ENCODE measurements at places on chromosomes 6 and 20.

GRCh38 chr6:144844596-144844995 lies 559.5 kb downstream of the UTRN start:
- DNase-seq, result no peak

DNA sequence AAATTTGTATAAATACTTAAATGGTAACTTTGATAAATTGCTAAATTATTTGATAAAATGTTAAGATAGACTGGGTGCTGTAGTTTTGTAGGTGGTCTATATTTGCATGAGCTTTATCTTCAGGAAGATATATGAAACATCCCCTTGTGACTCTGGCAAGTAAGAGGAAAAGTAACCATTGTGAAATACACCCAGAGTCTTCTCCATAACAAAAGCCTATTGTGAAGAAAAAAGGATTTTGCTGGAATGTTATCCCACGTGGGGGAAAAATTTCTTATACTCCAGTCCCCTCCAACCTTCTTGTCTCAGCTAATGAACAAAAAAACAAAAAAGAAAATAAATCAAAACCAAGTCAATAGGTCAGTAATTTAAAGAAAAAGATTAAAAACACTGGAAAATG lies 600.7 kb downstream of the HDGFL1 start:
- no peak for DNase-seq

DNA sequence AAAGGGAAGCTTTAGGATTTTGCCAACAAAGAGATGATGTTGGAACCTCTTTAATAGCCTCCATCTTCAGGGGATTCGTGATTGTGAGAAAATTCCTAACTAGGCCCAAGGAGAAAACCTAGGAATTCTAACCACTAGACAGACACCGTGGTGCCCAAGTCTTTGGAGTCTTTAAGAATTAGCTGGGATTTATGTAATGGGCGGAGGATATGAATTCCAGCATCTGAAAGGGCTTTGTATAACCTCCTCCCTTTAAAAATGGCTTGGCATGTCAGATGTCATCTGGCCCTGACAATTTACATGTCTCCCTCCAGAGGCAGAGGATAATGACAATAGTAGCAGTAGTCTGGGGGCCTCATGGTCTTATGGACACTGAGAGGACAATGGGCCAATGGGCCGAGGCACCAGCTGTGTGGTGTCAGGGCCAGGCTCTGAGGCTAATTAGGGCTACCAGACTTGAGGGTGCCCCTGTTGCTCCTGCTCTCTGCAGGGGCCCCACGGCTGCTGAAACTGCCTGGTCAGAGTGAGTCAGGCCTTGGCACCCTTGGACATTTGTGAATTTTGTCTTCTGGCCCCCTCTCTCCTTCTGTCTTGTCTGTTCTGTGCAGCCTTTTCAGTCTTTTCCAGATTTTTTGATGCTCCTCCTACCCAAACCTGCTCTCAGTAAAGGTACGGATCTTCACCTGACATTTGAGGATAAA lies 113.9 kb downstream of the EDN1 start:
- DNase-seq, result no peak

DNA sequence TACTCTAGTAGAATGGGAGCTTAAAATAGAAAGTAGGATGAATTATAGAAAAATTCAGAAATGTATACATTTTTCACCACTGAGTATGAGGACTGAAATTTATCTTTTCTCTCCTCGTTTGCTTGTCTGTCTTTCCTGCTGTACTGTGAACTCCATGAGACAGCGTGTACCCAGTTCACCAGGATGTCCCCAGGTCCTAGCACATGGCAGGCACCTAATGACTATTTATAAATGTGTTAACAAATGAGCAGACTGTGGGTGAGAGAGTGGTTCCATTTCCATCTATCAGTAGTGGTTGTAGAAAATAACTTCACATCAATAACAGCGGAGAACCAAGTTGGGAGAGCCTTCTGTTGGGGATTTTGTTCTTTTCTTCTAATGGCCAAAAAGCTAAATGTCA lies 106.3 kb downstream of the NUS1 start:
- no peak for DNase-seq

DNA sequence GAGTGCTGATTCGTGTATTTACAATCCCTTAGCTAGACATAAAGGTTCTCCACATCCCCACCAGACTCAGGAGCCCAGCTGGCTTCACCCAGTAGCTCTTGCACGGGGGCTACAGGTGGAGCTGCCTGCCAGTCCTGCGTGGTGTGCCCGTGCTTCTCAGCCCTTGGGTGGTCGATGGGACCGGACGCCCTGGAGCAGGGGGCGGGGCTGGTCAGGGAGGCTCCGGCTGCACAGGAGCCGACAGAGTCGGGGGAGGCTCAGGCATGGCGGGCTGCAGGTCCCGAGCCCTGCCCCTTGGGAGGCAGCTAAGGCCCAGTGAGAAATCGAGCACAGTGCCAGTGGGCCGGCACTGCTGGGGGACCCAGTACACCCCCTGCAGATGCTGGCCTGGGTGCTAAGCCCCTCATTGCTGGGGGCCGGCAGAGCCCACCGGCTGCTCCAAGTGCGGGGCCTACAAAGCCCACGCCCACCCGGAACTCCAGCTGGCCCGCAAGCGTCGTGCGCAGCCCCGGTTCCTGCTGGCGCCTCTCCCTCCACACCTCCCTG lies 48.9 kb upstream of the UST start:
- DNase-seq, result no peak

GRCh38 chr6:52301326-52301725 lies 16.8 kb upstream of the MCM3 start:
- no peak for DNase-seq

DNA sequence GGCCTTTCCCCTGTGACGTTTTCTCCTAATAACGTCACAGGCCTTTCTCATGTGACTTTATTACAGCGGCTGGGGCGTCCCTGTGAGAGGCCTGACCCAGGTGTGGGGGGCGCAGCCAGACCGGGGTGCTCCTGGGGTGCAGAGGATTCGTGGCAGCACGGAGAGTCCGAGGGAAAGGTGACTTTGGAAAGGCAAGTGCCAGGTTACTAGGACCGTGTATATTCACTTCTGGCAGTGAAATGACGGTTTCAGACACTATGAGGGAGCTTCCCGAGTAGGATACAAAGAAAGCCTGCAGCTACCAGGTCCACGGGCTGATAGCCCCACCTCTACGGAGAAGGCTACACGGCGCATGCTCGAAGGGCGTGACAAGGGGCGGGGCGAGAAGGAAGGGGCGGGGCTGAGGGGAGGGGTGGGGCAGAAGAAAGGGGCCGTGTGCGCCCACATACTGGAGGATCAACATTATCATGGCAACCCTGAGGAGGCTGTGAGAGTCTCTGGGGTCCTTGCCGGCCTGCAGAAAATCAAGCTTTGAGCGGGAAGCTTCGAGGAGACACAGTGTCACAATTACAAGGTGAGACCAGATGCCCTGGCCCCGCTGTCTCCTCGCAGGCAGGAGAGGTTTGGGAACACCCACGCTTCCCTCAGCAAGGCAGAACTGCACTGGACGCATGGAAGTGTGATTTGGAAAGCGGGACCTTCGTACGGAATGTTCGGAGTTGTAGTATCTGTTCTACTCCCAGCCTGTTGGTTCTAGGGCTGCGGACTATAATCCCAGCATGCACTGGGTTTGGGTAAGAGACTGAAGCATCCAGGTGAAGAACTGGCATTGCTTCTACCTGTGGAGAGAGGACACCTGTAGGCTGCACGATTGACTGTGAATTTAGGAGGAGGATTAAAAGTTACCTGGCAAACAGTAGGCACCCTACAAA lies 54.4 kb upstream of the ZNF337 start:
- DNase-seq, result no peak

GRCh38 chr6:155108070-155108820 lies 113.1 kb downstream of the TIAM2 start:
- DNase-seq, result no peak

GRCh38 chr6:129033180-129033579 lies 150.2 kb downstream of the LAMA2 start:
- no peak for DNase-seq

- no peak for DNase-seq
Observed at GRCh38 chr6:138787138-138787537, 8.7 kb upstream of the ECT2L start.

DNA sequence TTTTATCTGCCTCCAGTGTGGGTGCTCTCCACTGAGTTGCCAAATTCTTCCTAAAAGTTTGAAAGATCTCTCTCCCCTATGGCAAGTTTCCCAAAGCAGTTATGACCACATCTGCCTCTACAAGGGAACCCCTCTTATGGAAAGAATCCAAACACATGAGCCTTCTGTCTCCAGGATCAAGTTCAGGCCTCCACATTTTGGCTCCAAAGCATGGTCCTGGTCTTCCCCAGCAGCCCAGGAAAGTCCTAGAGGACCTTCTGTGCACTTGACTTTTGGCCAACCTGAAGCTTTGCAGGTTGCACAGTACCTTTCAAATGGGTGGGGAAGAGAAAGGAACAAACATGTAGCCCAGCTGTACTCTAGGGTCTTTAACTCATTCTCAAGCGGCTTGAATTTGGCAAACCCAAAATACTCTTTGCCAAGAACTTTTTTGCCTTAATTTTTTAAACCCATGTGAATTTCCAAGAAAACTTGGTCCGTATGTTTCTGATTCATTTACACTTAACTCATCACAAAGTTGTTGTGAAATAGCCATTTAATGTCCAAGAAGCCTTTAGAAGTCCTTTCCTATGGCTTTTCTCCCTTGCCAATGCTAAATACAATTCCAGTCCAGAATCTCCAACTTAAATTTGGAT lies 240.1 kb upstream of the TBX18 start:
- no peak for DNase-seq

DNA sequence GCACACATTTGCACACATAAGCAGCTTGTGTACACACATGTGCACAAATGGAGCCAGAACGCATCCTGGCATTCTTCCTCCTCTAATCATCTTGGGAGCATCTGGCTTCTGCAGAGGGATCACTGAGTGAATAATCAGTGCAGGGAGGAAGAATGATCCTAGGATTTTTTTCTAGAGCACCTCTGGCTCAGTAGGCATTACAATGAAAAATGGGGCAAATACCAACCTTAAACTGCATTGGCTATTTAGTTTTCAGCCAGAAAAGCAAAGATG lies 205.7 kb upstream of the TCF21 start:
- DNase-seq, result no peak

DNA sequence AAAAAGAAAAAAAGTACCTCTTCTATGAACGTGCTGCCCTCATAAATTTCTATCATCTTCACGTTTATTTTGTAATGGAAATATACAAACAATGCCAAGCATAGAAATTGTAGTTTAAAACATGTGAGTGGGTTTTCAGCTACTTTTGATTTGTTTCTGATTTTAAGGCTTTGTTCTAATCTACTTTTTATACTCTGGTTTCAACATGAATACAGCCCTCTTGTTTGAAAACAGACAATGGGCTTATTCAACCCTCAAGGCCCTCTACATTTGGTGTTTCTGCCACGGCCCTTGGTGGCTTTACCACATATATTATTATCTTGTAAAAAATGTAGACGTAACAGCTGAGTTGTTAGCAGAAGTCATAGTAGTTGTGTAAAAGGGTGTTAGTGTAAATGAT lies 153.9 kb downstream of the SOX4 start:
- DNase-seq, result no peak

DNA sequence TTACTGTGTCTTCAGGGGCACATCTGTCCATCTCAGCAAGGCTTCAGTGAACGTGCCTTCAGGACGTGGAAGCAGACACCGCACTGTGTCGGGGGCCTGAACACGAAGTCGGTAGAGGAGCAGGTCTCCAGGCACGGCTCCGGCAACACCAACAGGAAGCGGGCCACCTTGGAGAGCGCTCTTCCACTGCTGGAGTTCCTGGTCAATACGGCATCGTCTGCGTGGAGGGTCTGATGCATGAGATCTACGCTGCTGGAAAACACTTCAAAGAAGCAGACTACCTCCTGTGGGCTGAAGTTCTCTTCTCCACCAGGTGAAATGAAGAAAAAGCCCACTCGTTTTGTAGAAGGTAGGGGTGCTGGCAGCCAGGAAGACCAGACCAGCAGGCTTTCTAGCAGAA lies 69.3 kb upstream of the SLCO4A1 start:
- no peak for DNase-seq

DNA sequence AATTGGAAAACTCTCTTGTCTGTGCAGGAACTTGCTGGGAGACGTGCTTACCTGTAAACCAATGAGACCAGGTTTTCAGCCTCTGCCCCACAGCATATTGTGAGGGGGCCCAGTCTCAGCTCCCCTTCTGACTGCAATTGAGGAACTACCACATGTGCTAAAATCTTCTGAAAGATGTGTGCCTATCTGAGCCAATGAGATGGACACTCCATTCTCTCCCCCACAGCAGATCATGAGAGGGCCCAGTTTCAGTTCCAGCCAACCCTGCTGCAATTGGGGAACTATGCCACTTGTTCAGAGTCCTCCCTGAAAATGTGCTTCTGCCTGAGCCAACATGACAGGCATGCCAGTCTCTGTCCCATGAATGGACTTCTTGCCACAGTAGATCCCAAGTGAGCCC lies 20.9 kb upstream of the PI3 start:
- no peak for DNase-seq

DNA sequence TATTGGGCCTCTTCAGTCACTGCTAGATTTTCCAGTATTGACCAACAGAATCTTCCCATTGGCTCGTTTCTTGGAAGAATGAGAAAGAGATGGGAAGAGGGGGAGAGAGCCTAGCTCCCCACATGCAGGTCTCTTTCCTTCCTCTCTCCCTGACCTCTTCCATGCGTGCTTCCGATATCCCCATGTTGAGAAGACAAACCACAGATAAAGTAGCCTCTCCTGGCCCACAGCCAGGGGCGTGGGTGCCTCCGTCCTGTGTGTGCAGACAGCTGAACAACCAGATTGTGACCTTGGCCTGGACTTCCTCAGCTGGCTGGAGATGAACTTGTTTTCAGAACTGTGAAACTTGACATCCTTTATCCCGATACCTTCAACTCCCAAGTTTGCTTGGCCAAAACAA lies 71.0 kb downstream of the EDN3 start:
- no peak for DNase-seq

DNA sequence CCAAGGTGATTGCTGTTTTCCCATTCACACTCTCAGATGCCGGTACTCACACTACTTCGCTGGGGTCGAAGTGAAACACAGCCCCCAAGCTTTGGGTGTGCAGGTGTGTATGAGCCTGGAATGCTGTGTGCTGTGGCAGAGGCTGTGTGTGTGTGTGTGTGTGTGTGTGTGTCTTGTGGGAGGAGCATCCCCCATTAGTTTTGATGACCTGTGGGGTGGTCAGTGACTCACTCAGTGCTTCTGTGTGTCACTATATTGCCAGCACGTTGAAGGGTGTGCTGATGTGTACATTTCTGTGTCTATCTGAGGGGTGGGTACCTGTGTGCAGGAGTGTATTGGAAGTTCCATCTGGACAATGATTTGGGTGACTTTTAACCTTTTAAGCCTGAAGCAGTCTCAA lies 5.0 kb upstream of the SLC12A5 start:
- no peak for DNase-seq

GRCh38 chr6:4545893-4546292 lies 230.3 kb upstream of the CDYL start:
- no peak for DNase-seq

GRCh38 chr6:28347119-28347518 lies 2.6 kb upstream of the ZKSCAN3 start:
- DNase-seq, result no peak

Measured in WERI-Rb-1 (cell line).